ENCODE measurements at places on chromosomes 3 and 15.

GRCh38 chr3:42012935-42013690, 51.2 kb upstream of the ULK4 start:
- peak; percentile 55 for DNase-seq

GRCh38 chr3:24137958-24138875, 193.1 kb downstream of the NR1D2 start:
- no peak for DNase-seq

- no peak for DNase-seq
Observed at GRCh38 chr3:9902372-9903237, at the start of gene IL17RE. IL17RE (plus strand) TSS chr3:9902848; CDS start chr3:9902933, 85 bp downstream.

- DNase-seq, result no peak
Observed at GRCh38 chr3:97269202-97269601, 454.8 kb downstream of the EPHA6 start.

GRCh38 chr3:72250725-72251124, 465.8 kb upstream of the PROK2 start:
- DNase-seq, result no peak

DNA sequence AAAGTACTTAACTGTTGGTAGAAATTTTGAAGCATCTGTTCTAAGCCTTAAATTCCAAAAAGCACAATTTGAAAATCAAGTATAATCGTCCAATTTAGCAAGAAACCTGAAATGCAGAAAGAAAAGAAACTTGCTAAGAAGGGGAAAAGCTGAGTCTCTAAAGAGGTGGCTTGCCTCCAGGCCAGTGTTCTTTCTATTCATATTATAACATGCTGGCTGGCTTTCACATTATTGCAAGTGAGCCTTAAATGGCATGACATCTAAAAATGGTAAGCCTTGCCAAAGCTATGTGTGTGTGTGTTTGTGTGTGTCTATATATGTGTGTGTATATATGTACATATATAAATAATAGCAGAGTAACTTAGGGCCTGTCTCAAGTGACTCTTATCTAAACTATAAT, 89.5 kb downstream of the FGF12 start:
- no peak for DNase-seq

DNA sequence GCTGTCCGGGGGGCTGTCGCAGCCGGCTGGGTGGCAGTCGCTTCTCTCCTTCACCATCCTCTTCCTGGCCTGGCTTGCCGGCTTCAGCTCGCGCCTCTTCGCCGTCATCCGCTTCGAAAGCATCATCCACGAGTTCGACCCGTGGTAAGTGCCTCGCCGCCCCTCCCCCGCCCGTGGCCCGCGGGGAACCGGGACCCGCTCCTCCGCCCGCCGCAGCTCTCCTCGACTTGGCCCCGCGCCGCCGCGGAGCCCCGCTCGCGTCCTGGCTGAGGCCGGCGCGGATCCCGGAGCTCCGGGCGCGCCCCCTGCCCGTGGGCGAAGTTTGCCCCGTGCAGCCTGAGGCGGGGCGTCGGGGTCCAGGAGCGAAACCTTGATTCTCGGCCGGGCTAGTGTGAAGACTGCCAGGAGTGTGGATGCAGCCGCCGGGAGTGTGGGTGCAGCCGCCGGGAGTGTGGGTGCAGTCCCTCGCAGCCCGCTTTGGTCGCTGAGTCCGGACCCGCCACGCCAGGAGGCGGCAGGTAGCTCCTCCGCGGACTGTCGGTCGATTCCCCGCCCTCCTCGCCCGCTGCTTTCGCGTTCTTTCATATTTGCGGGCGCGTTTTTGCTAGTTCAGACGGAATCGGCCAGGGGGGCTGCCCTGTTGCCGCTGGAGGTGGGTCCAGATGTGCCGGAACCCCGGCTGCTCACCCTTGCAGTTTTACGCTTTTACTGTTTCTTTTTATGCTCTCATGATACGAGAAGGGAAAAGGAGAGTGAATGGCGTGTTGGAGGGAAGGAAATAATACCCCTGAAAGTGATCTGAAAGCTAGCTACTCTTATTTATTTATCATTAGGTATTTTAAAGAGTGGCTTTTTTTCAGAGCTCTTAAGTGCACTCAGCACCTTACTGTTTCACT, 692 bp downstream of the STT3B start:
- peak; percentile 23 for DNase-seq

- DNase-seq, result no peak
Observed at GRCh38 chr3:150396956-150397550, 11.0 kb upstream of the TSC22D2 start.

GRCh38 chr3:195265363-195265976, 5.5 kb downstream of the XXYLT1 start:
- no peak for DNase-seq

DNA sequence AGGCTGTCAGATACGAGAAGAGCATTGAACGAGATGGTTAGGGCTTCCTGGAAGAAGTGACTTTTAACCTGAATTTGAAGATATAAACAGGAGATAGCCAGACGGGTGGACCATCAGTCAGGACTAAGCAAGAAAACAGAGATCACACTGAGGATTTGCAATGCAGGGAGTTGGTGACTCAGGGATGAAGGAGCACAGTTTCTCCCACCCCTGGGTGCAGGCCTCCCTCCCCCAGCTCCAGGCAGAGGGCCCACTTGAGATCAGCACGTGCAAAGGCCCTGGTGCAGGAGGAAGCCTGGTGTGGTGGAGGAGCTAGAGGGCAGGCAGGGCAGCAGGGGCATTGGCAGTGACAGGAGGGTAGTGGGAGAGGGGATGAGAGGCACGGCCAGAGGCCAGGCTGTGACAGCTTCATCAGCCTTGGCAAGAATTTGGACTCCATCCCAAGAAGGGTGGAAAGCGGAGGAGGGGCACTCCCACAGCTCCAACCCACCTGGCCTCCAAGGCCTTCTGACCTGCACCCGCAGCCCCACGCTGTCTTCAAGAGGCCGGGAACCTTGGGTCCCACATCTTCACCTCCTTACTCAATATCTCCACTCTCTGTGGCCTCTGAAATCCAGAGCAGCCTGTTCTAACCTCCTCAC, 8.7 kb upstream of the PCSK6 start:
- DNase-seq, result no peak

- DNase-seq, result no peak
Observed at GRCh38 chr3:85455561-85456200, 496.9 kb downstream of the CADM2 start.

- peak; percentile 29 for DNase-seq
Observed at GRCh38 chr3:155744010-155744625, 753 bp downstream of the PLCH1 start.

GRCh38 chr3:188170461-188171459, 16.8 kb downstream of the LPP start:
- DNase-seq, result no peak

GRCh38 chr3:38516669-38517068, 20.5 kb downstream of the EXOG start:
- DNase-seq, result no peak

GRCh38 chr3:140748903-140749302, 71.0 kb downstream of the TRIM42 start:
- DNase-seq, result no peak

- DNase-seq, result no peak
Observed at GRCh38 chr3:52529376-52530333, 4.0 kb downstream of the NT5DC2 start.

GRCh38 chr3:4163011-4163410, 140.2 kb upstream of the SETMAR start:
- DNase-seq, result no peak

GRCh38 chr15:75145027-75145841, 56.4 kb upstream of the C15orf39 start:
- DNase-seq, result no peak

- DNase-seq, result no peak
Observed at GRCh38 chr3:31412832-31413231, 119.9 kb upstream of the STT3B start.

DNA sequence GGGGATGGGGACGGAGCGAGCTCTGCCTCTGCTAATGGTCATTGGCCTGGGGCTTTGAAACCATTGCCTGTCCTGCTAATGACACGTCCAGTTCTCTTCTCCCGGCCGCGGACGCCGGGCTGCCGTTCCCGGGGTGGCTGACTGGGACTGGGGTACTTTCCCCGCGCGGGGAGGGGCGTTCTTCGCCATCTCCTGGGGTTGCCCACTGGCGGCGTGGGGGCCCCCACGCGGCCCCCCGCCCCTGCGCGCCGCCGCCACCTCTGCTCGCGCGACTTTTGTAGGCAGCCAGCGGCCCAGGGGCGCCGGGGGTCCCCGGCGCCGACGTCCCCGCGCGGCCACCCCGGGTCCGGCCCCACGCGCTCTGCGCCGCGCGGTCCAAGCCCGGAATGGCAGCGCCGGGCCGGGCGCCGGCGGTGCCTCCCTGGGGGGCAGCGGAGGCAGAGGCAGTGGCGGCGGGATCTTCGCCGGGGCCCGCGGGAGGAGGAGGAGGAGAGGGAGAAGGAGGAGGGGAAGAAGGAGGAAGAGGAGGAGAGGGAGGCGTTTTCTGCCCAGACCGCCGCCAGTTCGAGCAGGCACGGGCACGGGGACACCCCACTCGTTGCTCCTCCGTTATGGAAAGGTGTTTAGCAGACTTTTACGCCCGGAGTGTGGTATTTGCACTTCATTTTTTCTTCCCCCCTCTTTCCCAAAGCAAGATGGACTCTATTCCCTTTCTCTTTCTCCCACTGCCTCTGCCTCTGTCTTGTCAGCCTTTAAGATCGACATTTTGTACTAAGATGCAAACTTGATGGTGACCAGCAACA, 2.3 kb downstream of the BBX start:
- DNase-seq, result peak; percentile 25

DNA sequence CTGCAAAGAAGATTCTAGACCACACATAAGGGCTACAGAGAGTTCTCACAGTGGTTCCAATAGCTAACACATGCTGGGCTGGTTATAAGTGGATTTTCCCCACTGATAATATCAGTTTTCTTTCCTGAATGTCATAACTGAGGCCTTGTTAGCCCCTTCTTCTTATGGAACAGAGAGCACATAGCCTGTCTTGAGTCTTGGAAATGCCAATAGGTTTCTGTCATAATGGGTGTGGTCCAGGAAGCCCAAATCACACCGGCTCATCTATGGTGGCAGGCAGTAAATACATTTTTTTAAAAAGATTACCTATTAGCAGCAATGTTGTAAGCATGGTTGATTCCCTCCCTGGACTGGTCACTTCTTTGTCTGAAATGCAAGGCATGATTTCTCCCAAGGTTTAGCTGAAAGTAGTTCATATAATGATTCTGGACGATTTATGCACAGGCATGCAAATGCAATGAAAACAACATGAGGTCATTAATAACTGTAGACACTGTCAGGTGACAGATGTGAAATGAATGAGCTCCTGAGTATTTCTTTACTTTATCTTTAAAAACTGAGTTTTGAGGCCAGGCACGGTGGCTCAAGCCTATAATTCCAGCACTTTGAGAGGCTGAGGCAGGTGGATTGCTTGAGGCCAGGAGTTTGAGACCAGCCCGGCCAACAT, 67.2 kb upstream of the ATP2C1 start:
- no peak for DNase-seq

DNA sequence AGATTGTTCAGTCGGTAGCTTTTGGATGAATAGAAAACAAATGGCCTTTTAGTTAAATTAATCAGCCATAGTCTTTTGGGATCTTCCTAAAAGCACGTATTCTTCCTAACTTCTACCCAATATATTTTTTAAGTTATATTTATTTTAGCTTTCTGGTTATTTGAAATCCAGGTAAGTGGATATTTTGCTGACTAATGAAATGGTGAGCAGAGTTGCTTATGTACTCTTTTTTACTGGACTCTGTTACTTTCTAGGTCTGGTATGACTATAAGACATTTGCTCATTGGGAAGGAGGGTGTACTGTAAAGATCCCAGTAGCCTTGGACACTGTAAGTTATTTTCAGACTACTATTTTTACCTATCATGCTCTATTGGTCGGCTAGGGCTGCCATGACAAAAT, 13.8 kb upstream of the CAPN3 start:
- no peak for DNase-seq

- DNase-seq, result no peak
Observed at GRCh38 chr3:168197162-168197561, 101.4 kb upstream of the GOLIM4 start.

GRCh38 chr15:92958105-92958504, 58.0 kb downstream of the CHD2 start:
- DNase-seq, result peak; percentile 14

DNA sequence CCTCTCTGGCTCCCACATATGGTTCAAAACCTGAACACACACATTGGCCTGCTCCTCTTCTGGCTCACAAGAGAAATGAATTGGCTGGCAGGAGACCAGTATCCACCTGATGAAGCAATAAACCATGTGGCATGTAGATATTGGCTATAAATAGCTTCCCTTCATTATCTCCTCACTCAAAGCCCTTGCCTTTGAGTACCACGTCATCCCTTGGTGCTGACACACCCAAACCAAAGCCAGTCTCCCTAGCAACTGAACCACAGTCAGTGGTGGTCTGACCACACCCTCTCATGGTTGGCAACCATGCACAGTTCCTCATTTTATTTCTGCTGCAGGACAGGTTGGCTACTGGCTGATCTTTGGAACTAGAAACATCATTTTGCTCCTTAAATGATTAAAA, 98.8 kb downstream of the ZNF621 start:
- DNase-seq, result no peak

GRCh38 chr15:49864251-49864650, 243.4 kb downstream of the DTWD1 start:
- no peak for DNase-seq

- DNase-seq, result no peak
Observed at GRCh38 chr3:14188041-14188754, 9.6 kb downstream of the LSM3 start.

- no peak for DNase-seq
Observed at GRCh38 chr3:138338811-138339210, 9.2 kb upstream of the NME9 start.

All from stimulated activated CD4-positive, alpha-beta T cell treated with anti-CD3 and anti-CD28 coated beads, Interleukin-1b, Interleukin-23, amount 100 ng/mL, for 1 hour (primary cell).